ENCODE measurements at places on chromosomes 7 and 10.

DNA sequence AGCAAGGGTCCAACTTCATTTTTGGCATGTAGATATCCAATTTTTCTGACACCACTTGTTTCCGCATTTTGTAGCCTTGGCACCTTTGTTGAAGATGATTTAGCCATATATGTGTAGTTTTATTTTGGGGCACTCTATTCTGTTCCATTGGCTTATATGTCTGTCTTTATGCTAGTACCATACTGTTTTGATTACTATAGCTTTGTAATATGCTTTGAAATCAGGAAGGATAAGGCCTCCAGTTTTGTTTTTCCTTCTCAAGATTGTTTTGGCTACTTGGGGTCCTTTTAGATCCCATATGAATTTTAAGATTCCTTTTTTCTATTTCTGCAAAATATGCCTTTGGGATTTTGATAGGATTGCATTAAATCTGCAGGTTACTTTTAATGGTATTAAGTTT is 9.5 kb upstream of the BTBD16 start:
- no peak overlapping the region for H3K27ac ChIP-seq
- no peak overlapping the region for H3K4me3 ChIP-seq
- no peaks in the 10 kb centered on the region for H3K4me1 ChIP-seq
- DNase-seq = no peak

- DNase-seq = no peak
- no peak overlapping the region for H3K4me3 ChIP-seq
- no peak overlapping the region for H3K27ac ChIP-seq
- no peaks in the 10 kb centered on the region for H3K36me3 ChIP-seq
- no peaks in the 10 kb centered on the region for H3K4me1 ChIP-seq
Measured at GRCh38 chr7:82430500-82431465, 12.8 kb downstream of the CACNA2D1 start.

- no peaks in the 10 kb centered on the region for H3K27me3 ChIP-seq
- no peaks in the 10 kb centered on the region for H3K36me3 ChIP-seq
- peaks cover 67% of the 10 kb centered on the region for H3K4me1 ChIP-seq
- no peak overlapping the region for H3K4me3 ChIP-seq
- DNase-seq = no peak
Measured at GRCh38 chr10:62058476-62058875, 157.0 kb downstream of the ARID5B start.

- no peaks in the 10 kb centered on the region for H3K27me3 ChIP-seq
- no peak overlapping the region for H3K4me3 ChIP-seq
- H3K27ac ChIP-seq = no peak overlapping the region
- H3K4me1 ChIP-seq = peaks cover 12% of the 10 kb centered on the region
- DNase-seq = no peak
Measured at GRCh38 chr10:72727130-72727529, 35.2 kb downstream of the MCU start.

DNA sequence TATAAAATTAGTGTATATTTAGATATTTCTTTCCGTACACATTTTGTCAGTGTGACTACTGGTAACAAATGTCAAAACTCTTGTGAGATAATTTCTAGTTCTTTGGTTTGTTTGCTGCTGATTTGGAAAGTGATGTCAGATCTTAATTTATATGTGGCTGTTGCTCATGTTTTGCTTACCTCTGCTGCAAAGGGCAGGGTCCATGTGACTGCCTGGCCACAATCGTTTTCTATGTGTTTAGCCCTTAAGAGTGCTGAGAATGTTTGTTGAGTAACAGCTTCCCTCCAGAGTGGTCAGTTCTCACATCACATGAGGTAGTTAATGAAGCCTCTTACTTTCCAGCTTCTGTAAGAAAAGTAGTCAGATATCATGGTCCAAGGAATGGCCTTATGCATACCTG is 4.2 kb downstream of the NRBF2 start:
- H3K27ac ChIP-seq = no peak overlapping the region
- DNase-seq = no peak
- no peaks in the 10 kb centered on the region for H3K27me3 ChIP-seq
